Activated CD4-positive, alpha-beta T cell treated with anti-CD3 and anti-CD28 coated beads, Interleukin-2, amount 10 ng/mL, durations not matched to agents 7 days and 5 days (primary cell): ENCODE measurements at places on chromosomes 4 and X. TPM values are rescaled to one million over a fixed set of nuclear protein-coding genes. Genes with fewer than 3 reads are reported as not detected.

The AGTR2 gene
- not detected for total RNA-seq

The CCDC158 gene
- total RNA-seq: not detected

The LDB2 gene
- not detected for total RNA-seq

The NCAPG gene
- 102 TPM for total RNA-seq

The CLGN gene
- 0.21 TPM for total RNA-seq

The AMMECR1 gene
- 9.9 TPM for total RNA-seq
